ENCODE measurements at places on chromosomes 5 and 9. TPM values are rescaled to one million over a fixed set of nuclear protein-coding genes. Genes with fewer than 3 reads are reported as not detected.

The FBP2 gene
- total RNA-seq, result not detected

The ADAMTS19 gene
- total RNA-seq, result not detected

The OR1L1 gene
- total RNA-seq, result not detected

The SOX30 gene
- total RNA-seq, result not detected
